ENCODE measurements at places on chromosomes 6 and 20. TPM values are rescaled to one million over a fixed set of nuclear protein-coding genes. Genes with fewer than 3 reads are reported as not detected.
A peak's percentile ranks its signal among the peaks of the same experiment; 100 is the strongest.

WFDC8 gene
- not detected for polyA plus RNA-seq

FAM162B gene
- polyA plus RNA-seq = 11.6 TPM

CPXM1 gene
- polyA plus RNA-seq = 50.9 TPM

AVP gene
- not detected for polyA plus RNA-seq

ACSS1 gene
- 31.9 TPM for polyA plus RNA-seq

FOXA2 gene
- not detected for polyA plus RNA-seq

ENPP1 gene
- 5.4 TPM for polyA plus RNA-seq

DNA sequence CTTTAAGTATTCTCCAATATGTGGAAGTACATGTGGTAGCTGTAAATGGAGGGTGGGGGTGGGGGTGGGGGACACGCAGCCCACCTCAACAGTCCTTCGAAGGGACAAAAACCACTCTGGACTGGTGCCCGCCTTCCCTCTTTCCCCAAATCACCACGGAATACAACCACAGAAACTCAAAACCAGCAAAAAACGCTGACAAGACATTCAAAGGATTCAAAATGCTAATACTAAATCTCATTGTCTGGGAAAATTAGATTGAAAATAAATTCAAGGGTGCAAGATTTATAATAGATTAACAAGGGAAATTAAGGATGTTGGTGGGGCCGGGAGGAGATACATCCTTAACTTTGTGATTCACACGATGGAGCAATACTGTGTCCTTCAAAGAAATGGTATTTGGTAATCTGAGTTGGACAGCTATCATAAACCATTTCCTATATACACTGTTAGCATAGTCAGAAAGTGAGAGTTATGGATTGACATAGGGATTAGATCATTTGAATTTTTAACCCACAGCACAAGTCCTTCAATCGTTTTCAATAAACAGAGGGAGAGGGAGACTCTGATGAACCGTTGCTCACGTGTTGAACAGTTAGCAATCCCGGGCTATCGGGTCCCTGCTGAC lies 766 bp upstream of the TBC1D22B start:
- no peak overlapping the region for H3K27ac ChIP-seq
- H3K27me3 ChIP-seq = no peaks in the 10 kb centered on the region
- H3K4me1 ChIP-seq = no peaks in the 10 kb centered on the region
- no peak for DNase-seq
- peak overlapping the region; percentile 90 for H3K4me3 ChIP-seq

DNA sequence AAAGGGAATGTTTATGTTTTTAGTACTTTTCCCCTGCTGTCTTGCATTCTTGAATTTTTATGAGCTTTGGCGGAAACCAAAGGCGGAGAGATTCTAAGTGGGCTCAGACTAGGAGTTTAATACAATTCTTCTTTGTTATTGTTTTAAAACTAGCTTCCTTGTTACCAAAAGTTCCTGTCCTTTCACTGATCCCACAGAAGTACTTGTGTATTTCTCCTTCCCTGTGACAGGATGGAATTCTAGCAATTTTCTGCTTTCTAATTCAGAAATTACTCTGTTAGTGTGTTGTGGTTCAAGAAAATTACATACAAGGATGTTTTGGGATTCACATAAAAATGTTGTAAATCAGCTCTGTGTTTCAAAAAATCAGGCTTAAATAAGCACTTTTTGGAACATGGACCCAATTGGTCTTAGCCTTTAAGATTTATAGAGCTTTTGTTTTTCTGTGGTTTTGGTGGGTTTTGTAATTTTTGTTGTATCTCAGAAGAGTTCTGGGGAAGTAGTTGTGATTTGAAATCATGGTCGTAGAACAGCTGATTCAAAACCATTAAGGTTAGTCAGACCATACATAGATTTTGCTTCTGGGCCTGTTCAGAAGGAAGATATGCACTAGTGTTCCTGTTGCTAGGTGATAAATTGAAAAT lies 17.6 kb upstream of the CTAGE9 start:
- no peak for DNase-seq
- no peaks in the 10 kb centered on the region for H3K4me1 ChIP-seq
- H3K27ac ChIP-seq = no peak overlapping the region

DNA sequence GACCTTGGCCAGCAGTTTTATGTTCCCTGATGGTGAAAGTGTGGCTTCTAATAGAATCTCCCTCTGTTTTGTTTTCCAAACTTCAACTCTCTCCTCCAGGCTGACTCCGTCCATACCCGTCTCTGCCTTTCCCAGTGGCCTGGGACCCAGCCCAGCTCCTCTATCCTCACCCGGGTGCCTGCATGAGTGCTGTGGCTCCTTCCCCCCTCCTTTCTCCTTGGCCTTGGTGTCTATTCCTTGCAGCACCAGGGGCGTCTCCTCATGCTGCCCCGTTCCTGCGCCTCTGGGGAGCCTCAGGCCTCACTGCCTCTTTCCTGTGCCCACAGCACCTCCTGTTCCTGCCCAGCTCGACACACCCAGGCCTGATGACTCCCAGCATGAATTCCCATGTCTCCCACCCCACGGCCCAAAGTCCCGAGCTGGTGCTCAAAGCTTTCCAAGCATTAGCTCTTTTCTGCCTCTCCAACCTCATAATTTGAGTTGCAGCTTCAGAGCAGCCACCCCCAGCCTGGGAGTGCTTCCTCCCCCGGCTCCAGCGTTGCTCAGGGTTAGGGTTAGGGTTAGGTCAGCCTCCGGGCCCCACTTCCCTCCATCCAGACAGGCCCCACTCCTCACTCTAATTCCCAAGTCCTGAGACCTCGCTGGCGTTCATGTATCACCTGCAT lies 56.3 kb upstream of the AFDN start:
- no peaks in the 10 kb centered on the region for H3K27me3 ChIP-seq
- H3K4me1 ChIP-seq = no peaks in the 10 kb centered on the region
- no peak for DNase-seq
- no peak overlapping the region for H3K4me3 ChIP-seq

DNA sequence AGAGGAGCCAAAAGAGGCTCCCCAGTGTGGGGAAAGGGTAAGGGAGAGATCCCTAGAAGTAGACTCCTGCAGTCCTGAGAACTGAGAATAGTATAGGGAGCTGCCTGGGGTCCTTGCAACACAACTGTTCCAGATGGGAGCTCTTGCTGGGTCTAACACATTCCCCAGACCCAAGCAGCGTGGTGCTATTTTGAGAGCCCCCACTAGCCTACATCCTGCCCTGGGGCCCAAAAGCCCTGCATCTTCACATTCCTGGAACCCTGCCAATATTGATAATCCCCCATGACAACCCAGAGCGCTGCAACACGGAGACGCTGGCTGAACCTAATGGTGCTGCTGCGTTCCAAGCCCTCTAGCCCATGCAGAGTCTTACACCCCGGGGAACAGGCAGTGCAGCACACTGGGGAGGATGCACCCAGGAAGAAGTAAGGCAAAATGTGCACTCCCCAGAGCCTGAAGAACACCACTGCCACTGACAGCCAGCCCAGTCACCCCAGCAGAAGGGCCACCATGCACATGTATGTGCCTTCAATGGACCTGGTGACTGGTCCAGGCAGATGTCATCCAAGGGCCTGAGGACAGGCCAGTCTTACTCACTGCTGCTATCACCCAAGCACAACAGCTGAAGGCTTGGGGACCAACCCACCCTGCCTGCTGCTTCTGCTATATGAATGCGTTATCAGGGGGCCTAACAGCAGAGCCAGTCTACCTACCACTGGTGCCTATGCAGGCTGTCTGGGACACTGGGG lies 7.0 kb upstream of the RNF217 start:
- DNase-seq = no peak
- no peaks in the 10 kb centered on the region for H3K36me3 ChIP-seq
- peaks cover 4% of the 10 kb centered on the region for H3K4me1 ChIP-seq
- H3K27ac ChIP-seq = no peak overlapping the region
- H3K27me3 ChIP-seq = no peaks in the 10 kb centered on the region

DNA sequence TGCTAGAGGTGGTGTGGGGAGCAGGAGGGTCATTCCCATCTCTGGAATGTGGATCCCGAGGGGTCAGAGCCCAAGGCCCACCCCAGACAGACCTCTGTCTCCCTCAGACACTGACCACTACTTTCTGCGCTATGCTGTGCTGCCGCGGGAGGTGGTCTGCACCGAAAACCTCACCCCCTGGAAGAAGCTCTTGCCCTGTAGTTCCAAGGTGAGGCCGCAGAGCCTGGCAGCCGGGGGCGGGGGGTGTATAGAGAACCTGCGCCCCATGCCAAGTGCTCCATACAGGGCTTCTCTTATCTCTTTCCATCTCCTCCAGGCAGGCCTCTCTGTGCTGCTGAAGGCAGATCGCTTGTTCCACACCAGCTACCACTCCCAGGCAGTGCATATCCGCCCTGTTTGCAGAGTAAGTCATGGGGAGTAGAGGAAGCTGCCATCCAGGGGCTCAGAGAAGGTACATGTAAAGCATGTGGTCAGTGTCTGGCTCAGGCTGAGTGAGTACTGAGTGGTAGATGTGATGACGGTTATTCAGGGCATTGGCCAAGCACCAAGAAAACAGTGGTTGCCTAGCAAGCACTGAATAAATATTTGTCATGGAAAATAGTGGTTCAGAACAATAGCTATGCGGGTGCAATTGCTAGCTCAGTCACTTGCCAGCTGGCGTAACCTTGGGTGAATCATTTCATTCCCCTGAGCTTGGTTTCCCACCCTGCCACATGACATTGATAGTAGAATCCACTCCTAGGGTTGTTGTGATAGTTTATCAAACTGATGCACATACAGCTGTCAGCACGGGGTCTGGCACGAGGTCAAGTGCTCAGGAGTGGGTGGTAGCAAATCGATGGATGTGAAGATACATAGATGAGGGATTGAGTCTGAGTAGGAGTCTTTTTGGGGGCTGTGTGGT lies 3.5 kb downstream of the PIGT start:
- no peaks in the 10 kb centered on the region for H3K36me3 ChIP-seq
- H3K27me3 ChIP-seq = no peaks in the 10 kb centered on the region
- DNase-seq = no peak
- no peak overlapping the region for H3K27ac ChIP-seq

DNA sequence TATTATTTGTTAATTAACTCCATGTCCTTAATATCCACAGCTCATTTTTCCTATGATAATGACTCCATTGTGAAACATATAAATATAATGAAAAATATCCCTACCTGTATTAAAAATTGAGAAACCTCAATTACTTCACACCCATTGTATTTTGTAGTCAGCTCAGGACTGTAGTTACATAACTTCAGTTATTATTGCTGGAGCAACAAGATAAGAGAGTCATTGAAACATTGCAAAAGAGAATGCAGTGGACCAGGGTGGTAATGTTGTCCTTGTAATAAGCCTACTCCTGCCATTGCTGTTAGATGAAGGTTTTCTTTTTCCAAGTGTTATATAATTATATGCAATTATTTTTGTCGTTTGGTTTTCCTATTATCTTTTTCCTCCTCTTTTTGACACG lies 184.4 kb downstream of the PRL start:
- no peak for DNase-seq
- H3K4me1 ChIP-seq = peaks cover 4% of the 10 kb centered on the region
- H3K27me3 ChIP-seq = no peaks in the 10 kb centered on the region
- no peak overlapping the region for H3K4me3 ChIP-seq
- H3K27ac ChIP-seq = no peak overlapping the region
- H3K36me3 ChIP-seq = no peaks in the 10 kb centered on the region

DNA sequence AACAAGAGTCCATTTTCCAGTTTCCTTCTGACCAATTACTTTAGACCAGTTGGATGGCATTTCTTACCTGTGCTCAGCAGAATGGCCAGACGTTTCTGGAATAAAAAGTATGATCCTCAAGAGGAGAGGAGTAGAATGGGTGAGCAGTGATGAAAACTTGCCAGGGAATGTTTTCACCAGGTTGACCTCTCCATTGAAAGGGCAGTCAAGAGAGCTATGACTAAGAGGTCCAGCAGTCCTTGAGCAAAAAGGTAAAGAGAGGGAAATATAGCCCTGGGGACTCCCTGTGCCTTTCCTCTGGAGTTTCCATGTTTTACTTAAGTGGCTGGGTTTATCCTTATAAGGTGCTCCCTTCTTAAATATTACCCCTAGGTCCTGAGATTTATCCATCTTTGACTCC lies 210.9 kb downstream of the TBX18 start:
- no peak overlapping the region for H3K4me3 ChIP-seq
- H3K36me3 ChIP-seq = no peaks in the 10 kb centered on the region
- H3K27me3 ChIP-seq = no peaks in the 10 kb centered on the region

GRCh38 chr6:134379076-134379475 lies 61.2 kb upstream of the SGK1 start:
- no peak overlapping the region for H3K27ac ChIP-seq
- peaks cover 3% of the 10 kb centered on the region for H3K4me1 ChIP-seq
- no peak for DNase-seq

DNA sequence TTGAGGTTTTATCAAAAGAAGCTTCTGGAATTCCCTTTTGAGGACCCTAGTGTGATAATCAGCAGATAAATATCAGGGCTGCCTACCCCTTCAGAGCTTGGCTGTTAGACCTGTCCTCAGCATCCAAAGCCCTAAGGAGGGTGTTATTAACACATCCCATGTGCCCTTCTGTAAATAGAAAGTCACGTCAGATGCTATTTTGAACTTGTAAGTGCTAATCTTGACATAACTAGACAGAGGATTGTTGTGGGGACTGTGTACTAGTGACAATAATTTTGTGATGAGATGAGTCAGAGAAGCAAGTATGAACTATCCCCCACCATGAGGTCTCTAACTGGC lies 4.9 kb upstream of the LAMA4 start:
- no peaks in the 10 kb centered on the region for H3K4me1 ChIP-seq
- H3K4me3 ChIP-seq = no peak overlapping the region
- DNase-seq = no peak
- no peaks in the 10 kb centered on the region for H3K27me3 ChIP-seq
- no peak overlapping the region for H3K27ac ChIP-seq
- H3K36me3 ChIP-seq = no peaks in the 10 kb centered on the region

- H3K4me1 ChIP-seq = no peaks in the 10 kb centered on the region
- no peak overlapping the region for H3K27ac ChIP-seq
- H3K27me3 ChIP-seq = no peaks in the 10 kb centered on the region
- H3K36me3 ChIP-seq = no peaks in the 10 kb centered on the region
- DNase-seq = no peak
- no peak overlapping the region for H3K4me3 ChIP-seq
Observed at GRCh38 chr20:24672181-24672880, 202.9 kb downstream of the SYNDIG1 start.

DNA sequence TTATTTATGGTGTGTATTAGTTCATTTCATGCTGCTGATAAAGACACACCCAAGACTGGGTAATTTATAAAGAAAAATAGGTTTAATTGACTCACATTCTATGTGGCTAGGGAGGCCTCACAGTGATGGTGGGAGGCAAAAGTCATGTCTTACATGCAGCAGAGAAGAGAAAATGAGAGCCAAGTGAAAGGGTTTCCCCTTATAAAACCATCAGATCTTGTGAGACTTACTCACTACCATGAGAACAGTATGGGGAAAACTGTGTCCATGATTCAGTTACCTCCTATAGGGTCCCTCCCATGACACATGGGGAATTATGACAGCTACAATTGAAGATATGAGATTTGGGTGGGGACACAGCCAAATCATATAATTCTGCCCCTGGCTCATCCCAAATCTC lies 150.0 kb upstream of the AHI1 start:
- H3K27ac ChIP-seq = no peak overlapping the region
- DNase-seq = no peak
- H3K27me3 ChIP-seq = no peaks in the 10 kb centered on the region
- H3K4me3 ChIP-seq = no peak overlapping the region
